Right atrium auricular region (tissue), 2 donors: ENCODE measurements at places on chromosomes 11 and 22. TPM values are rescaled to one million over a fixed set of nuclear protein-coding genes. Genes with fewer than 3 reads are reported as not detected.

The LMF2 gene
- total RNA-seq: 33.8 TPM

DNA sequence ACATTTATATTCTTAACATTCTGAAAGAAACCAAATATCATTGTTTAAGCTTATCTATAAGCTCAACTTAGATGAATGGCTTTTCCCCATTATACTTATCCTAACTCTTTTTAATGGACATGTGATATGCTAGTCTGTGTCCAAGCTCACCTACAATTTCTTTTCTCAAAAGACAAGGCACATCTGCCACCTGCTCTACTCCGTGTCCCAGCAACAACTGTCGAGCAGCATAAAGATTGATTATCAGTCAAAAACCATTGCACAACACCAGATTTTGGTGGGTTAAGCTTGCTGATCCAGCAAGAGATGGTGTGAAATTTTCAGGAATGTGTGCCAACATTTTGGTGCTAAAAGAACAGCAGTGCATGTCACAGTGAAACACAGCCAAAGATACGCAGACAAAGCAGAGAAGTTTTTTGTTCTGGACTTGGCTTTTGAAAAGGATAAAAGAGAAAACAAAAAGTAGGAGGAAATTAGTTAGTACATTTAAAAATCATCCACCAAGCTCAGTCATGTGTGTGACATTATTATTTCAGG lies 65.8 kb downstream of the DCDC1 start:
- no peak for DNase-seq

DNA sequence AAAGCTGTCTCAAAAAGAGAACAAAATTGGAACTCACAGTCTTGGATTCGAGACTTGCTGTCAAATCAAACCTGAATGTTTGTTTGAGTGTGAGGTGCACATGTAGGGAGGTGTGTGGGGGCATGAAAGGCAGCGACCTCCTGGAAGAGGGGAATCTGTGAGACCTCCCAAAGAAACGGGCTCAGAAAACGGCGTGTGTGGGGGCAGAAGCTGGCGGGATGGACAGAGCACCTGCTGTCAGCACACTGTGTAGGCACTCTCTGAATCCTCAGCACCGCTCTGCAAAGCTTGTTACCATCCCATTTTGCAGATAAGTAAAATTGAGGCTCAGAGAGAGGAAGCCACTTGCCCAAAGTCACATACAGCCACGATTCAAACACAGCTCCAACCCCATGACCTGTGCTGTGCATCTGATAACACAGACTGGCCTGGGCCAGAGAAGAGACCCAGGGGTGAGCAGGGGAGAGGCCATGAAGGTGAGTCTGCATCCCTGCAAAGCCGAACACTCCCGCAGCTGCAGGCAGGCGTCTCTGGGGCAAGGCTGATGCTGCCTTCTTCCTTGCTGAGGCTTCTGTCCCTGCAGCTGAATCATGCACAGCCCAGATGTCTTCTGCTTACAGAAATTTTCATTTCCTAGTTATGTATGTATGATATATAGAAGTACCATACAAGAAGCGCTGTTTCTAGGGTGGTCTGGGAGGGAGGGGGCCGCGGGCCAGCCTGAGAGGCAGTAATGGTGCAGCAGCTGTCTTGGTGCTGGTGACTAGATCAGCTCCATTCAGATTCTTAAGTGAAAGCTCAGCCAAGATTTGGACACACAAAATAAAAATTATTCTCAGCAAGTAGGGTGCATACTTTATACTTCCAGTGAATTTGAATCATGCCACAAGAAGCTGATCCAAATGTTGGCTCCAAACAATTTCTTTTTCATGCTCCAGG lies 67.3 kb upstream of the SHISAL1 start:
- DNase-seq: no peak

The PHOX2A gene
- total RNA-seq: not detected

GRCh38 chr11:20611892-20612291 lies 12.5 kb downstream of the SLC6A5 start:
- no peak for DNase-seq

- DNase-seq: peak; percentile 94
Measured at GRCh38 chr11:86174101-86175046, 70.2 kb upstream of the EED start.

The UBASH3B gene
- 1.8 TPM for total RNA-seq

The ANKK1 gene
- total RNA-seq: not detected

The TPH1 gene
- total RNA-seq: not detected

DNA sequence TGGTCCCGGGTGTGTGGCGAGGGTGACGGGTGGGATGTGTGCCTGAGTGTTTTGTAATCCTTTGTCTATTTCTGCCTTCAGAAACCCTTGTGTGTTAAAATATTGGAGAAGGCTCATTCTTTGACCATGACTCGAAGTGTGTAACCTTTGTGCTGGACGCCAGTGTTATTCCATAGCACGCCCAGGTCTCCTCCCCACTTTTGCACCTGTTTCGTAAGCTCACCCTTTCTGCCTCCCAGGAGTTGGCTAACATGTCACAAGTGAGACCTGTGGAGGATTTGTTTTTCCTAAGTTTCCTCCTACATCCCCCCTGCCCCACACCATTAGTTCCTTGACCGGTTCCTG lies 382 bp downstream of the C11orf54 start:
- DNase-seq: no peak

GRCh38 chr11:842370-843002 lies at the start of the genes POLR2L and TSPAN4:
Gene POLR2L (minus strand): TSS chr11:842529. CDS start chr11:842508, 21 bp downstream.
Gene TSPAN4 (plus strand): TSS chr11:842852. CDS start chr11:850305, 7,453 bp downstream.
- peak; percentile 91 for DNase-seq

The ARHGAP20 gene
- total RNA-seq: 0.30 TPM

GRCh38 chr11:33262011-33262645 lies 4.9 kb downstream of the HIPK3 start:
- DNase-seq: no peak

DNA sequence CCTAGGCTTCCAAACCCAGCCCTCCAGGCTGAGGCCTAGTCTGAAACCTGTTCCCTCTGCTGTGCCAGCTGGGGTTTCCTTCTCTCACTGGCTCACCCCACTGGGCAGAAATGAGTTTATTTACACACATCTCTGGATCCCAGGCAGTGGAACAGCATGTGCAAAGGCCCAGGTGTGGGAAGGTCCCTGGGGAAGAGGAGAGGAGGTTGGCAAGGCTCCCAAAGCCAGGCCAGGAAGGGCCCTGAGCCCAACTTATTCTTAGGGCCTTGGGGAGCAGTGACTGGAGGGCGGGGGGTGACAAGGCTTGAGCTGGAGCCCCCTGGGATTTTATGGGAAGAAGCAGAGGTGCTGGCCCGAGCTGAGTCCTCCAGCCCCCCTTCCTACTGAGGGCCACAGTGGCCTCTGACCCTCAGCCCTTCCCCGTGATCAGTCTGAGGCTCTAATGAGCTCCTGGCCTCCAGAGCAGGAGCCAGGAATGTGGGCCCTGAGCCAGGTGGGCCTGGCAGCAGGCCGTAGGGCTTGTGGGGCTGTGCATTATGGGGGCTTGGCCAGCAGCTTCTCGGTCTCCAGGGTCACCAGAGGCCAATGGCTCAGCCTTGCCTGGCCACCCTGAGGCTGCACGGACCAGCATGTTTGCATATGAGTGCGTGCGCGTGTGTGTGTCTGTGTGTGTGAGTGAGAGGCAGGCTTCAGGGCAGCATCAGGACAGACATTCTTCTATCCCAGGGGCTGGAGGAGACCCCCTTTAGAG lies 2.9 kb downstream of the MYO7A start:
- no peak for DNase-seq

The CABP4 gene
- not detected for total RNA-seq

DNA sequence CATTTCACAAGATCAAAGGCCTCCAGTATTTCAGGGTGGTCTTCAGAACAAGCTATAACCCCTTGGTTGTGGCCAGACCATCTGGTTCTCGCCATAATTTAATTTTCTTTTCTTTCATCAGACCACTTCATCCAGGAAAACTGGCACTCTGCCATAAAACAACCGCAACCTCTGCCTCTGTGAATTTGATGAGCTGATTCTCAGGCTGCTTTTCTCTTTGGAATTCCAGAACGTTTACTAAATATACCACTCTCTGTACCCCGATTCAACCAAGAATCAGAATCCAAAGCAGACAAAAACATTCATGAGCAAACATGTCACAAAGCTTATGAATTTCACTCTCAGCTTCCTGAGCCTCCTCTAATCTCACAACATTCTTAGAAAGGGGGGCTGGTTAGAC lies 331.8 kb upstream of the SYN3 start:
- no peak for DNase-seq

DNA sequence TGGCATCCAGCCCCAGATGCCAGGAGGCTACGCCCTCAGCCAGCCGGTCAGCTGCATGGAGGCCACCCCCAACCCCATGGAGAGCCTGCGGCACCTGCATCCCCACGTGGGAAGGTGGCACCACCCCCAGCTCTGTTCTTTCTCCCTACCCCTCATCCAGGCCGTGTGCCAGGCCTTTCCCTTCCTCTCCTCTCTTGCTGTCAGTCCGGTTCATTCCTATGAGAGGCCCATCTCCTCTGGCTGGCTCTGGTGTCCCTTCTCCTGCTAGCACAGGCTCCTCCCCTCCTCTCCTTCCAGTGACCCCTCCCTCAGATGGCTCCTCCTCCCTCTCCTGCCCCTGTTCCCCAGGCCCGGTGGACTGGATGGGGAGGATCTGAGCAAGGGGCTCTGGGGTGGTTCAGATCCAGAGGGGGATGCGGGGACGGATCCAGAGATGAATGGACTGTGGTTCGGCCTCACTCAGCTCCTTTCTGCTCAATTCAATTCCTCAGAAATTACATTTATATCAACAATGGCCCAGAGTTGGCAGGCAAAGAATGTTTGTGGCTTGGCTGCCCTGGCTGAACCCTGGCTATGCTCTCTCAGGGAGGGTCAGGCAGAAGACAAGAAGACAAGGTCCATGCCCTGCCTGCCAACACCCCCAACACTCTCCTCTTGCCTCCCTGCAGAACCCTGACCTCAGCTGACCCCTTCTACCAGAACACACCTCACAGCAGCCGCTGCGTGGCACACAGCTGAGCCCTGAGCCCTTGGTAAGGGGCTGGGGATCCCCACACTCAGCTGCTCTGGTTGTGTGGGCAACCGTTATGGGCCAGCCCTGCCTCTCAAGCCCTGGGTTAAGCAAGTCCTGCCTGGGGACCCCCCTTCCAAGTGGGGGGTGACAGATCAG lies 18.5 kb upstream of the LRRC10B start:
- no peak for DNase-seq

GRCh38 chr11:109421981-109422869 lies at the start of gene C11orf87:
Gene C11orf87 (plus strand): TSS chr11:109422190. CDS start chr11:109423634, 1,444 bp downstream.
- DNase-seq: no peak

DNA sequence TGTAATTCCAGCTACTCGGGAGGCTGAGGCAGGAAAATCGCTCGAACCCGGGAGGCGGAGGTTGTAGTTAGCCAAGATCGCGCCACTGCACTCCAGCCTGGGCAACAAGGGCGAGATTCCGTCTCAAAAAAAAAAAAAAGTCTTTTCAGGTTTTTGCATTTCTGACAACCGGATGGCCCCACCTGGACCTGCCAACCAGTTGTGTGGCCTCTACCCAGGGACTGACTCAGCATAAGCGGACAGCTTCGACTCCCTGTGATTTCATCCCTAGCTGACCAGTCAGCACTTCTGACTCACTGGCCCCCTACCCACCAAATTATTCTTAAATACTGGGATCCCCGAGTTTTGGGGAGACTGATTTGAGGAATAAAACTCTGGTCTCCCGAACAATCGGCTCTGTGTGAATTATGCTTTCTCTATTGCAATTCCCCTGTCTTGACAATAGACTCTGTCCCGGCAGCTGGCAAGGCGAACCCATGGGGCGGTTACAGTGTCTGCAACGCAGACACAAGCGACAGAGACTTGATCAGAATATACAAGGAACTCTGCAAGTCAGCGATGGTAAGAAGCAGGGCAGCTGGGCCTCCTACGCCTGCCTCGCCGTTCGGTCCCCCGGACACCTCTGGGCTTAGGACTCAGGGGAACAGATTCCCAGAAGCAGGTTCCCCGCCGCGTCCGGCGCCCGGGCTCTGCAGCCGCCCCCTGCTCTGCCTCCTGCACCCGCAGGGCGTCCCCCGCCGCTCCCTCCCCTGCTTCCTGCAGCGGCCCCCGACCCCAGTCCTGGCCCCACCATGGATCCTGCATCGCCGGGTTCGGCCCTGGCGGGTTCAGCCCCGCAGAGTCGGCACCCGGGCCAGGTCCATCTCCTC lies 741 bp upstream of the TALDO1 start:
- DNase-seq: no peak

DNA sequence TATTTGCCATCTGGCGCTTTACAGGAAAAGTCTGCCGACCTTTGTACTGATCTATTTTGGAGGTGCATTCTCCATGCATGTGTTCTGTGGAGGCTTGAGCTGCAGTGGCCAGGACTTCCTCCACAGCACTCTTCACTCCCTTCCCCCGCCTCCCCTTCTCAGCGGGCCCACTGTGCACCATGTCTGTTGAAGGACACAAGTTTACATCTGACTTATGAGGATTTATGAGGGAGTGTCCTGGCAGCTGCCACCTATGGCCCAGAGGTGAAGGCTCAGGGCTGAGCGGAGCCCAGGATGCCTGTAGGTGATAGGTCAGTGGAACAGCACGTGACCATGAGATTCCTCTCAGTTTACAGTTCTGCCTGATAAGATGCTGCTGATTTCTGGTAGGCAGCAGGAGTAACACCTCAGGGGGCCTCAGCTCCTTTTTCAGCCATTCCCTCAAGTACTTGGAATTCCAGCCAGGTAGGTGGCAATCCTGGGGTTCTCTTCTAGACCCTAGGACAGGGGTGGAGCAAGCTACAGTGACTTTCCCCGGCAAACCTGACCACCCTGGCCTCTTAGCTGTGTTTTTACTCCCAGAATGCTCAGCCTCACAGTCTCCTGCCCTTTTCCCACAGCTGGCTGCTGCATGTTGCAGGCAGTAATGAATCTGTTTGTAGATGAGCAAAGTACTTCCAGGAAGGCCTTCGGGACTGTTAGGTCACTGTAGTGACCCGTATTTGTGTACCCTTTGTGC lies 59.9 kb downstream of the PPFIBP2 start:
- DNase-seq: no peak

The SMTNL1 gene
- not detected for total RNA-seq

DNA sequence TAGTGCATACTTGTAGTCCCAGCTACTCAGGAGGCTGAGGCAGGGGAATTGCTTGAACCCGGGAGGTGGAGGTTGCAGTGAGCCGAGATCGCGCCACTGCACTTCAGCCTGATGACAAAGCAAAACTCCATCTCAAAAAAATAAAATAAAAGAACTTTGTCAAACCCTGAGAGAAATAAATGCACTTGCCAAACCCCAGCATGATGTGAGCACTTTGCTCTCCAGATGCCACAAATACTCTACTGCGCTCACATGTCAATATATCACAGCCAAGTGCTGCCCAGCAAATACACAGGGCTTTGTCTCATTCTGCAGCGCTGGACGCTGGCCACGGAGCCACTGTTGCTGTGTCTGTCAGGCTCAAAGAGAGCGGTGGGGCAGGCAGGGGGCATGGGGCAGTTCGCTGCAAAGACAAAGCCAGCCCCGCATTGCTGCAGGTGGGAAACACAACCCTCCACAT lies 45.1 kb downstream of the AHNAK start:
- DNase-seq: no peak

DNA sequence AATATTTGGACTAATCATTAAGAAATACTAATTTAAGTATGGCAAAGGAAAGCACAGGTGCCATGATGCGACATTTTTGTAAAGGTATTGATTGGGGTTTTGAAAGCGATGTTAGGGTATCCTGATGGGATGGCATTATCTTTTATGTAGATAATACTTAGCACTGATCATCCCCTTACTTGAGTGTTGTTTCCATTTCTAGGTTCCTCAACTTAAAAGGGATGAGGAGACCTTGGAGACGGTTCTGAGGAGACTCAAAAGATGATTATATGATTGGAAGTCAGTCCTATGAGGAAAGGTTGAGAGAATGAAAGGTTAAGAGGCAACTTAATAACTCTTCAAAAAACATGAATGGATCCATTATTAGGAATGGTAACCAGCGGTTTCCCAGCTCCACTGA lies 11.1 kb downstream of the KMT2A start:
- no peak for DNase-seq

The SBF2 gene
- total RNA-seq: 23.9 TPM

- DNase-seq: no peak
Measured at GRCh38 chr22:36413022-36413775, 25.4 kb upstream of the MYH9 start.

The EHF gene
- not detected for total RNA-seq
